AML-193 (cell line): ENCODE measurements at places on chromosomes 6 and 20.

DNA sequence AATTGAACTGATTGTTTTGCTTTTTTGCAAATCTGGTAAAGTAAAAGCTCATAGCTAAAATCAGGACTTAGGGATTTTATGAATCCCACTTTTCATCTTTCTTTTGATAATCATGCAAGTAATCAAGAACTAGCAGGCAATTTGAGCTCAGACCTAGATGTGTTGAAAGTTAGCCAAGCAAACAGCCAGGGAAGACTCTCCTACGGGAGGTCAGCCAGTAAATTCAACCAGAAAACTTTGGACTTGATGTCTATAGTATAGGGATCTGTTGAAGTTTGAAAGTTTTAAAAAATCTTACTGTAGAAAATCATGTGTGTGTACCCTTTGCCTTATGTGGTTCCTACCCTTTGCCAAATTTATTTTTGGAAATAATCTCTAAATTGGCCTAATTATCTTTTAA is 95.0 kb upstream of the TPD52L1 start:
- DNase-seq, result no peak

- DNase-seq, result no peak
Observed at GRCh38 chr6:50147371-50147770, 97.6 kb upstream of the DEFB112 start.

GRCh38 chr6:166397849-166398248 is 15.1 kb upstream of the MPC1 start:
- no peak for DNase-seq

DNA sequence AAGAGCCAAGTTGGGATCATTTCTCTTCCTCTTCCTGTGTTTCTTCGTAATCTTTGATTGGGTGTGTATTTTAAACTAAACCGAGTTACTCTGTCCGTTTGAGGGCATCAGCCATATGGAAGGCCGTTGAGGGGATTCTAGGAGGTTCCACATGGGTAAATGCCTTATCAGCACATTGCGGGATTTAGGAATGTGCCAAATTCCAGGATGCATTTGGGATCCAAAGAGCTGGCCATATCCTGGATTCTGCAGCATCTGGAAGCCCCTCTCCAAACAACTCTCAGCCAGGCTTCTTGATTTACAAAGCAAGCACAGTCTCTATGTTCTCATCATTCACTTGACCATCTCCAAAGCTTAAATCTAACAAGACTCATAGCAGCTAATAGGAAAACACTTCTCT is 67.6 kb upstream of the RIN2 start:
- no peak for DNase-seq

GRCh38 chr6:816510-817084 is 123.7 kb upstream of the EXOC2 start:
- DNase-seq, result peak; percentile 99

DNA sequence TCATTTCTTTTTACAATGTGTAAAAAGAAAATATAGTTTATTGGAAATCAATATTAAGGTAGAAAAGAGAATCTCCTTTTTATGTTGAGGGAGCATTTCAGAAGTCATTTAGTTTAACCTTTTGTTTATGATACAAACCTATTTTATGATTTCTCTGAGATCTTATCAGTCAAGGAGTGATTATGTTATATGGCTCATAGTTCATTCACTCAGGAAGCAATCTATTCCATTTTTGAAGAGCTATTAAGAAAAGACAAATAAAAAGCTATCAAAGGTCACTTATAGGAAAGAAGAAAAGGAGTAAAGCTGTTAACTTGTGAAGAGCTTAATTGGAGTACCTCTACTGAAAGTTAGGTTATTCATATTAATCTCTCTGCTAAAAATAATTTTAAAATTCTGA is 526.6 kb upstream of the JAG1 start:
- DNase-seq, result no peak

DNA sequence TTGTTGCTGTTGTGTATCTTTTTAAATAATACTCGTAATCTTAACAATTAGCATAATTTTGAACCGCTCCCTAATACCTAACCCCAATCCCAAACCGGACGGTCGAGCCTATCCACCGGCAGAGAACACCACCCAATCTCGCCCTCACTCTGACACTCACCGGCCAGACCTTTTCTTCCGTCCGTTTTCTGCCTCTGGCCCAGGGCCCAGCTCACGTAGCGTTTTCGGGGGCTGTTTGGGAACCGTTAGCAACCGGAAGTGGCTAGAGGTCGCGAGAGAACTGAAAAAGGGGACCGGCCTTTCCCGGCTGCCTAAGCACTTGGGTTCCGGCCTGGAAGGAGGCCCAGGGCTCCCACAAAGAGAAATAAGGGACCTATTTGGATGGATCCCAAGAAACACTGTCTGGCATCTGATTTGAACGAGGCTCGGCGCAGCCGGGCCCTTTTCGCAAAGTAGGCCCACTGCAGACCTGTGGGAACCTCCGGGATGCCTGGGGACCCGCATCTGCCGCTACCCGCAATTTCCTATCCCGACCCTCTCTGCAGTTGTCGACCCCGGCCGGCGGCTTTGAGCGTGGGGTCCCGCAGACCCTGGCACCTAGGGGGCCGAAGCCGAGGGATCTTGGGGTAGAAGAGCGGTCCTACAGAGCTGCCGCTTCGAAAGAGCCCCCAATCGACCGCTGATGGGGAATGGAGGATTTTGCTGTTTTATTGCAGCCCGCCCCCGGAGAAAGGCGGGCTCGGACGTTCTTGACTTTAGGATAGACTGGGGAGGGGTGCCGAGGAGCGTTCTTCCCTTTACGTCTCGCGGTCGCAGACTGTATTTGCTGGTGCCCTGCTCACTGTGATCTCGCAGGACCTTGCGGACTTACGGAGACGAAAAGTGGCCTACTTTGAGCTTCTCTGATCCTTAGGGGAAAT is 4.8 kb upstream of the ZKSCAN8 start:
- DNase-seq, result peak; percentile 94

DNA sequence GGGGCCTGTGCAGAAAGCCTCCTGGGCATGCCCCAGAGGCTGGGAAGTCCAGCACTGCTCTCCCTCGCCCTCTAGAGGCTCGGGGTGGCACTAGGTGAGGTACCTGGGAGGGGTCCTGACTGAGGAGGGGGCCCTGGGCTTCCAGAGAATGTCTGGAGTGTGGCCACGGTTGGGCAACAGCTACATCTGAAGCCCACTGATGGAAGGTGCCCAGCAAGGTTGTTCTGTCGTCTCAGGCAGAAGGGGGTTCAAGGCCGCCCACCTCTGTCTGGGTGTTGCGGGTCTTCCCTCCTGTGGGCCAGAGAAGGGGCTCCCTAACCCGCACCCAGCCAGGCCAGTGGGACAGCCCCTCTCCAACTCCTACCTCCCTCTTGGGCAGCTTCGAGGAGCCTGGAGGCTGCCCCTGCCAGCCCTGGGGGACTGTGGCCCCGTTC is 11.4 kb upstream of the VEGFA start:
- DNase-seq, result no peak

GRCh38 chr6:125826695-125827463 is 36.1 kb downstream of the NCOA7 start:
- DNase-seq, result no peak

DNA sequence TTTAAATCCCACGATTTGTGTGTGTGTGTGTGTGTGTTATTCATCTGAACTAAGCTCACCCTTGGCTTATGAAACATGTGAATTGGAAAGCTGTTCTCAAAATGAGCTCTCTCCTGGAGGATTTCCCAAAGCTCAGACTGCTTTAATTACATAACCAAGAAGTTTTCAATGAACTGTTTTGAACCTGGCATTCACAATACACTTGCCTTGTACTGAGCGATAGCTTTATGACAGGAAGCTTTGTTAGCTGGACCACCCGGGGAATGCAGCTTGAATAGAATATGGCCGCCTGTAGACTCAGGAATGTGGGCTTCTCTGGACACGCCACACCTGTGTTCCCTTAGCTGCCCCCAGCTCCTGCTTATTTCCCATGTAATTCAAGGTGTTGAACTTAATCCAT is 71.4 kb upstream of the PREP start:
- DNase-seq, result no peak

GRCh38 chr20:59333260-59333845 is 32.9 kb downstream of the EDN3 start:
- DNase-seq, result no peak

DNA sequence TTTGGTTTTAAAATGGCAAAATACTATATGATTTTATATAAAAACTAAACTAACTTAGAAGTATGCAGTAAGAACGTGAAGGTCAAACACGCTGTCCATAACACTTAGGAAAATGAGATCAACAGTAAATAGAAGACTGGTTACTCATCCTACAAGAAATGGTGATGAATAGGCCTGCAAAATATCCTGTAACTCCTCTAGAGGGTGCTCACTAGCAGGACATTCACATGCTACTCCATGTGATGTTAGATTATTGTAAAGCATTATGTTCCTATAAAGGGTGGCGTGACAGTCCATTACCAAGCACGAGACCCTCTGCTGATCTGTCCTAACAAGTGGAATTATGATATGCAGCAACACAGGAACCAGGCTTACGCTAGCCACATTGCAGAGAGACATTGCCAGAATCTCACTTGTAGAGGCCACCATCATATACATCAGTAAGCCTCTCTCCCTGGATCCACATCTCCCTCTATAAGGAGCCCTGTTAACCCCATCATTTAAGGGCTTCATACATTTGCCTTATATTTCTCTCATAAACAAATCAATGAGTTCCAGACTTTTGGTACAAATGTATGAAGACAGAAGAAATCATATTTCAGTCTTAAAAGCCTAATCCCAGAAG is 18.0 kb upstream of the DEFB129 start:
- peak; percentile 76 for DNase-seq

- DNase-seq, result no peak
Observed at GRCh38 chr6:40378071-40378724, 209.0 kb downstream of the LRFN2 start.

GRCh38 chr6:166119116-166119911 is 48.3 kb downstream of the TBXT start:
- DNase-seq, result no peak

DNA sequence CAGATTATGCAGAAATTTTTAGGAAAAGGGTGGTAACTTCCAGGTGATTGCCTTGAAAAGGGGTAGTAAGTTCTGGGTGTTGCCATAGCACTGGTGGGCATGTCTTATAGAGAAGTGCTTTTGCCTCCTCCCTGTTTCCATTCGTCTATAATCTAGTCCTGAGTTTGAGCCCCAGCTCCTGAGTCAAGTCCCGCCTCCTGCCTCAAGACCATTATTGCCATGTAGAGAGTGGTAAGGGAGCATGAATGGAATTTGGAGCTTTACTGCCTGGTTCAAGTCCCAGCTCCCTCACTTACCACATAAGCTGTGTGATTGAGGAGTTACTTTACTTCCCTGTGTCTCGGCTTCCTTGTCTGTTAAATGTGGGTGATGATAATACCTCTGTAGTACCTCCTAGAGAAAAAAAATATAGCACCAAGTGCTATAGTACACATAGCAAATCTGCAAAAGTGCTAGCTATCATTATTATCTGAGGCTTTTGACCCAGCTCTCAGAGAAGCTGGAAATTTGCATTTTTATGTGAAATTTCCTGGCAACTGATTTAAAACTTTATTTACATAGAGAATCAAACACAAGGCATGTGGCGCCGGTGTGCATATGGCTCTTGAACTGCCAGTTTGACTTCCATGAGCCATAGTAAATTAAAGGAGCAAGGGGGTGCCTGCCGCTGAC is 36.0 kb downstream of the TGM6 start:
- no peak for DNase-seq

DNA sequence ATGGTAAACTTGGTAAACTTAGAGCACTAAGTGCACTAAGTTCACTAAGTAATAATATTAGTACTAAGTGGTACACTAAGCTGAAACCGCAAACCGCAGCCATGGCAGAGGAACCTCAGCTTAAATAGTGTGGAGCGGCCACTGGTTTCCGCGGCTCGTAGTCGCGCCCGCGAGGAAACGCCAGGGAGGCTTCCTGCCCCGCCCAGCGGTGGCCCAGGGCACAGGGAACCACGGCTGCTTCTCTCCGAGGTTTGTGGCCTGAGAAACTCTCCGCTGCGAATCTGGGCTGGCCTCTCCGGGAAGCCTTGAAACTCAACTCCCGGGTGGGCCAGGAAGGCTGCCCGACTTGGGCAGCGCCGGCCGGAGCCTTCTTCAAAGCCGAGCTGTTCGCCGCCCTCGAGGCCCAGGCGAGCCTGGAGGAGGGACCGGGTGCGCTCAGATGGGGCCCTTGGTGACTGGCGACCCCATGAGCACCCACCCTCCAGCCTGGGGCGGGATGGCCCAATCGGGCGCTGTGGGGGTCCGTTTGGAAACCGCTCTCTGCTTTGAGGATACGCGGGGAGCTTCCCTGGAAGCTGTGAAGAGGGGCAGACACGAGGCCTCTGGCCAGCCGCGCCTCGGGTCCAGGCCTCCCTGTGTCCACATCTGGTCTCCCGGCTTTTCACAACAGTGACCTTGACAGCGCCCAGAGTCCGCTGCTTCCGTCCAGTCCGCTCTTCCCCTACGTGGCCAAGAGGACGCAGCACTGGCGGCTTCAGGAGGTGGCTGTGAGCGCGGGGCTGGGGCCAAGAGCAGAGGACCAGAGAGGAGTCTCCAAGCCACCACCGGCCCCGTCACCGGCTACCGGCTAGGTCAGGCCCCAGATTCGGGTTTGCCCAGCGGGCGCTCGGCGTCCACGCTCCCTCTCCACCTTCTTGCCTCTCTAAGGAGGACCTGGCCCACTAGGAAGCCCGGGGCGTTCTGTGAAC is 25.4 kb upstream of the HLA-E start:
- peak; percentile 93 for DNase-seq

DNA sequence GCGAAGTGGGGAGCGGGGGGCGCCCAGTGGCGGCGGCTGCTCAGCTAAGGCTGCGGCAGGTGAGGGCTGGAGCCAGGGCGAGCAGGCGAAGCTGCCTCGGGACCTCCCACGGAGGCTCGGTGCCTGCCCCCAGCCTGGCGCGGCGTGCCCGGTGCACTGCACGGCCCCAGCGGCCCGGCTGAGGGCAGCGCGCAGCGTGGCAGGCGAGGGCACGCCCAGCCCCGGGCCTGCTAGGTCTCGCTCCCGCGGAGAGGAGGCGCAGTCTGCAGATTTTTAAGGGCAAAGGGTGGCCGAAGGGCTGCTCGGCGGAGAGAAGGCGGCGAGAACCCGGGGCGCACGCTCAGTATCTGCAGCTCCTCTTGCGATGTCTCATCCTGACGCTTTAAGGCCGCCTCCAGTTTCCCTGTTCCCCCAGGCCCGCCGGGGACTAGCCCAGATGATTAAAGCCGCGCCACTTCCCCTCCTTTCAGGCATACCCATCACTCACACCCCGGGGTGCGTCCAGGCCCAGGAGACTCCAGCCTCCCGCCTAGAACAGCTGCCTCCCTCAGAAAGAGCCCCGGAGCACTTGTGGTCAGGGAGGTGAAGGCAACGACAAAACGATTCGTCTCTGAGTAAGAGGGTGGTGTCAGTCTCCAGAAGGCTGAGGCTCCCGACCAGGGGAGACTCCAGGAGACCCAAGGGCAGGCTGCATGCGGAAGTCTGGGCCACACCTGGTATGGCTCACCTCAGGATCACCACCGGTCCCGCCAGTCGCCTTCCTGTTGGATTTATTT is at the start of gene FERMT1:
Gene FERMT1, minus strand, starts transcription at position 158 of the 776 bp plus-strand sequence. CDS start 3,476 bp downstream, outside the sequence.
- no peak for DNase-seq

GRCh38 chr20:57435105-57435497 is 43.9 kb downstream of the RBM38 start:
- DNase-seq, result no peak
